ENCODE measurements at places on chromosomes 1 and 21.

- DNase-seq: no peak
These were observed 18.3 kb upstream of the CAPN8 start for GRCh38 chr1:223683586-223684487.

- DNase-seq: no peak
These were observed 232.1 kb downstream of the ASTN1 start for GRCh38 chr1:176932114-176933104.

GRCh38 chr1:200260597-200261335 is 149.1 kb downstream of the ZNF281 start:
- no peak for DNase-seq

DNA sequence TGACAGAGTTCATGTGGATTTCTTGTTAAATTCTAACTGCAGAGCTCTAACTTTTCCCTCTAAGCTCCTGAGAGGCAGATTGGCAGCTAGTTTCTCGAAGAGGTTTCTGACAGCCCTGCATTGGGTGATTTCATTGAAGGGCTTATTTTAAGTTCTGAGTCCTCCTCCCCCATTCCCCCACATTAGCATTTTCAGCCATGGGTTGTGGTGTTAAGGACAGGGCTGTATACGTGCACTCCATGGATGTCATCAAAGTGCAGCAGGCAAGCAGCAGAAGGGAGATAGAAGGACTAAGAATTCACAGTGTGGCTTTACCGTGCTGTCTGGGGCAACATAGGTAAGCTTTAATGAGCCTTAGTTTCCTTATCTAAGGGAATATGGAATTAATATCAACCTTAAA is 19.0 kb downstream of the CRYZ start:
- no peak for DNase-seq
